Activated B cell treated with CpG ODN at 0.5 μM for 24 hours (primary cell): ENCODE measurements at places on chromosomes 6 and 20. TPM values are rescaled to one million over a fixed set of nuclear protein-coding genes. Genes with fewer than 3 reads are reported as not detected.

COL21A1 gene
- total RNA-seq: not detected in 2 replicates

MYH7B gene
- total RNA-seq: 0.20 and 0.35 TPM in 2 replicates

SMOC2 gene
- total RNA-seq: not detected in 2 replicates

FAM83B gene
- not detected in 2 replicates for total RNA-seq

DEF6 gene
- 68.7 and 79.9 TPM in 2 replicates for total RNA-seq

RNF5 gene
- 39.7 and 41.8 TPM in 2 replicates for total RNA-seq

NELFCD gene
- total RNA-seq: 97.2 and 107 TPM in 2 replicates

IL17F gene
- not detected in 2 replicates for total RNA-seq

NKAIN4 gene
- total RNA-seq: not detected in 2 replicates

OPRL1 gene
- 1.3 and 1.4 TPM in 2 replicates for total RNA-seq

THBS2 gene
- total RNA-seq: not detected in 2 replicates

EFCAB8 gene
- total RNA-seq: 0.71 TPM in 2 replicates

LGSN gene
- 0.11 TPM in 1 of 2 replicates, not detected in the other for total RNA-seq

SNTA1 gene
- 1.7 and 2.0 TPM in 2 replicates for total RNA-seq

ATF6B gene
- 144 and 148 TPM in 2 replicates for total RNA-seq

MPC1 gene
- total RNA-seq: 16.7 and 17.3 TPM in 2 replicates

RREB1 gene
- total RNA-seq: 62.2 and 67.7 TPM in 2 replicates

ECT2L gene
- not detected in 2 replicates for total RNA-seq

SLC22A16 gene
- total RNA-seq: not detected in 2 replicates

TBXT gene
- total RNA-seq: 0.10 and 0.24 TPM in 2 replicates

CDH26 gene
- 1.4 and 1.6 TPM in 2 replicates for total RNA-seq

BEND3 gene
- 3.5 and 3.7 TPM in 2 replicates for total RNA-seq

CFAP206 gene
- total RNA-seq: 0.09 TPM in 1 of 2 replicates, not detected in the other

ELOVL5 gene
- total RNA-seq: 109 and 127 TPM in 2 replicates

B3GAT2 gene
- total RNA-seq: not detected in 2 replicates

MAFB gene
- total RNA-seq: 0.61 and 1.1 TPM in 2 replicates

RBBP8NL gene
- total RNA-seq: not detected in 2 replicates

R3HDML gene
- total RNA-seq: not detected in 2 replicates

MBOAT1 gene
- 3.5 and 3.7 TPM in 2 replicates for total RNA-seq

TPD52L1 gene
- not detected in 2 replicates for total RNA-seq

TRIM10 gene
- total RNA-seq: not detected in 2 replicates

CGAS gene
- 22.7 and 24.3 TPM in 2 replicates for total RNA-seq

DDO gene
- not detected in 2 replicates for total RNA-seq

PNLDC1 gene
- total RNA-seq: 0.24 TPM in 1 of 2 replicates, not detected in the other

UBE2V1 gene
- 147 and 166 TPM in 2 replicates for total RNA-seq

VPS16 gene
- 54.7 and 56.9 TPM in 2 replicates for total RNA-seq

TLDC2 gene
- not detected in 2 replicates for total RNA-seq

SLC12A5 gene
- total RNA-seq: not detected in 2 replicates

DZANK1 gene
- total RNA-seq: 5.3 and 6.0 TPM in 2 replicates

KCNK16 gene
- not detected in 2 replicates for total RNA-seq

AMD1 gene
- total RNA-seq: 61.7 and 65.5 TPM in 2 replicates

PDE10A gene
- not detected in 2 replicates for total RNA-seq

MYCT1 gene
- total RNA-seq: not detected in 2 replicates

TDRD6 gene
- not detected in 2 replicates for total RNA-seq

MAK gene
- total RNA-seq: 0.15 TPM in 1 of 2 replicates, not detected in the other

DSP gene
- 0.02 TPM in 2 replicates for total RNA-seq

SPDEF gene
- total RNA-seq: 0.11 TPM in 1 of 2 replicates, not detected in the other

GSTA2 gene
- total RNA-seq: not detected in 2 replicates

C20orf144 gene
- 0.20 and 0.27 TPM in 2 replicates for total RNA-seq
